ENCODE measurements at places on chromosomes 7 and 10.

DNA sequence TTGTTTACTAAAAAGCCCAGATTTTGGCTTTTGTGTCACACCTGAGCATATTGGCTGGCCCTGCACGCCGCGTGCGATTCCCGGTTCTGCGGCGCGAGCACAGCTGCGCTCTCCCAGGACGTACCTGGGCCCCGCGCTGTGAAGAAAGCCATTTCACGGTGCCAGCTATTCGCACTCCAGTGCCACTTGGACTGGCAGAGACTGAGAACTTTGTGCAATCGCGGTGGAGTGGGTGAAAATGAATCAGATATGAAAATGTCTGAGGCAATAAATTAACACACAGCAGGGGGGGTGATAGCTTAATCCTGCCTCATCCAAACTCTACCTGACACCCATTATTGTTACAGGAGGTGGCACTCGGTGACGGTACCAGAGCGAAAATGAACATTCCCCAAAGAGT is 330.1 kb upstream of the MGMT start:
- DNase-seq: no peak

- no peak for DNase-seq
Measured at GRCh38 chr7:31893365-31893764, 176.8 kb downstream of the PDE1C start.

DNA sequence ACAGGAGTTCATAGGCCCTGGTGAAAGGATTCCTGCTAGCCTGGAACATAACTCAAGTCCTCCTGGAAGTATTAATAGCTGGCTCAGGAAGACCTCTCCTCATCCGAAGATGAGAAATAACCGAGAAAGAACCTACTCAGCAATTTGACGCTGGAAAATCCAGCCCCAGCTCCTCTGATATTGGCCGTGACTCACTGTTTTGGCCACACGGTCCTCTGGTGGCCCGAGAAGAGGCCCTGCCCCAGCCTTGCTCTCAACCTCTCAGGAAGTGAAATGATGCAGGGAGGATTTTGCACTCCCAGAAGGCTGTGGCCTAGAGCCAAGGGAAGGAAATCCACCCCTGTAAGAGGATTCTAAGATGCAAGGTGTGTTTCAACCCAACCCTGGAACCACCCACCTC is 121.6 kb downstream of the MTPAP start:
- no peak for DNase-seq

DNA sequence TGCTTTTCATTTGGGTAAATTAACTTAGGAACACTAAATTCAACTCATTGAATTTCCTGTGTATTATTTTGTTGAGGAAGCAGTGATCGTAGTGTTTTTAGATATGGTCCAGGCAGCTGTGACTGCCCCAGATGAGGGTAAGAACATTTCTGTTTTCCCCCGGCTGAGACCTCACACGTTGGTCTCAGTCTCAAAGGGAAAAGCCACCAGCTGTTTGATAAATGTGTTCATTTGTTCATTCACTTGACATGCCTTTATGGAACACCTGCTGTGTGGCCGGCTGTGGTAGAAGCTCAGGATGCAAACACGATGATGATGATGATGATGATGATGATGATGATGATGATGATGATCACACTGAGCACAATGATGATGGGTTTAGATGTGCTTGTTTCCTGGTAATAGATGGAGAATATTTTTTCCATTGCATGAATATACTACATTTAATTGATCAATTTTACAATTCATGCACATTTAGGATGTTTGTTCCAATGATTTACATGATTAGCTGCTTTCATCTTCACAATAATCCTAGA is 125.6 kb upstream of the ZNF32 start:
- no peak for DNase-seq

GRCh38 chr7:31002256-31002655 is 38.5 kb downstream of the GHRHR start:
- no peak for DNase-seq
